ENCODE measurements at places on chromosomes 4 and X.

DNA sequence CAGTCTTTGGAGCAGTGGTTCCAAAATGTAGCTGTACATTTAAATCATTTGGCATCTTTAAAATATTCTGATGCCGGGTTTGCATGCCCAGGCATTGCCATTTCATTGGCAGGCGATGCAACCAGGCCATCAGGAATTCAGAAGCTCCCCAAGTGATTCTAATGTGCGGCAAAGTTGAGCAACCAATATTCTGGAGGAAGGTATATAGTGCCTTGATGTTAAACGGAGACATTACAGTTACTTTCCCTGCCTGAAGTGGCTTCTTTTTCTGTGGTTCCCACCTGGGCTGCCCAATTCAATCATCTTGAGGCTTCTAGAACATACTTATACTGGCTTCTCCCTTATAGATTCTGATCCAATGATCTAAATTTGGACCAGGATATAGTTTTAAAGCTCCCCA lies 68.7 kb upstream of the PGM2 start:
- no peak for DNase-seq

GRCh38 chr4:107665001-107665400 lies 55.0 kb downstream of the PAPSS1 start:
- no peak for DNase-seq

DNA sequence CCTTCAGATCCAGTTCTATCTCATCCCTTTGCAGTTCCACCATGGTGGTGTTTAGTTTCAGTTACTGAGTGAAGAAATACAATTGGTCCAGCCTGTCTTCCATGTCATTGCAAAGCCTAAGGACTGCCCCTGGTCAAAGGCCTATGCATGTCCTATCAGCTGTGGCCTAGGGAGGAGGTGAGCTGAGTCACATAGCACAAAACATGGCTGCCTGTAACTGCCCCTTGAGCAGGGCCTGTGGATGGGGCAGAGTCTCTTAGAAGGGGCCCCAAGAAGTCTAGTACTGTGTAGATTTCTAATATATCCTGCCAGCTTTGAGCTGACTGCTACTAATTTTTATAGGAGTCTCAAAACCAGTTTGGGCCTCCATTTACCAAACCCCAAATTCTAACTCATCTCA lies 296.7 kb downstream of the FBXW7 start:
- no peak for DNase-seq

GRCh38 chrX:120617996-120618630 lies 11.7 kb downstream of the C1GALT1C1 start:
- DNase-seq: no peak

DNA sequence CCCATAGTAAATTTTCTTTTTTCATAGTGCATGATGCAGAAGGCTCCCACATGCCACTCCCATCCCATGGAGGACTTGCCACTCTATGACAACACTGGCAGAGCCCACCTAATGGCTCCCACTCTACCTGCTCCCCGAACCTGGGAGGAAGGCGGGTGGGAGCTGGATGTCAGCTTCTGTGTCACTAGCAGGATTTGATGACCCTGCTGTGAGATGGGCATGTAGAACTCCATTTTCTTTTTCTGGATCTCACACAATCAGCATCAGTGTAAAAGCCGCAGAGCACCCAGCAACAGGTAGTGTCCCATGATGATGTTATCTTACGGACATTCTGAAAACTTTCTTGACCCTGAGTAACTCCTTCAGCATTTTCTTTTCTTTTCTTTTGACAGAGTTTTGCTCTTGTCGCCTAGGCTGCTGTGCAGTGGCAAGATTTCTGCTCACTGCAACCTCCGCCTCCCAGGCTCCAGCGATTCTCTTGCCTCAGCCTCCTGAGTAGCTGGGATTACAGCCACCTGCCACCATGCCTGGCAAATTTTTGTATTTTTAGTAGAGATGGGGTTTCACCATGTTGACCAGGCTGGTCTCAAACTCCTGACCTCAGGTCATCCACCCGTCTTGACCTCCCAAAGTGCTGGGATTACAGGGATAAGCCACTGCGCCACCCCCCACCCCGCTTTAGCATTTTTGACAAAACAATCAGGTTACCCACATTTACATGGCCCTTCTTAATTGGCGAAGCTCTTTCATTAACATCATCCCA lies 15.0 kb upstream of the ADH1A start:
- no peak for DNase-seq

GRCh38 chr4:47031751-47032404 lies 511 bp downstream of the GABRB1 start:
- DNase-seq: no peak

DNA sequence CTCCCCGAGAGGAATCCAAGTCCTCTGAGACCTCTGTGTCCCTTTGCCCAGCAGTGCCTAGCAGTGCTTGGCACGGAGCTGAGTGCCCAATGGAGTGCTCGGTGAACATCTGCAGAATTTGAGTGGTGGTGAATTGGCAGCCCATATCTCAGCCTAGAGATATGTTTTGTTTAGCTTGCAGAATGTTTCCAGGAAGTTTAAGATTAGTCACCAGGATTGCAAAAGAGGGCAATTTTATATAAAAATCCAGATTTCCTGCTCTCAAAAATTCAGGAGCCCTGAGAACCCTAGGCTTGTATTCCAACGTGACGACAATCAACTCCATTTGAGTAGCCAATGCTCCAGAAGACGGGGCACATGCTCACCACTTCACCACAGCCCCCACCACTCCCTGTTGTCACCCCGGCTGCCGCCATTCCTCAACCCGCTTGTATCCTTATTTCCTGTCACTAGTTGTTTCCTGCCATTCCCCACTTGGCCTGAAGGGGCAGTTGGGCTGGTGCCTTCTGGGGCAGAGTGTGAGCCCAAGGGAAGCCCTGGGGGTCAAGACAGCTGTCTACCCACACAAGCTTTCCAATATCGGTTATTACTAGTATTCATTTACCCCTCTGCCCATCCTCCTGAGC lies 116.9 kb downstream of the EFNB1 start:
- no peak for DNase-seq

- DNase-seq: no peak
These were observed 49.2 kb downstream of the VSIG4 start for GRCh38 chrX:65990702-65991101.

DNA sequence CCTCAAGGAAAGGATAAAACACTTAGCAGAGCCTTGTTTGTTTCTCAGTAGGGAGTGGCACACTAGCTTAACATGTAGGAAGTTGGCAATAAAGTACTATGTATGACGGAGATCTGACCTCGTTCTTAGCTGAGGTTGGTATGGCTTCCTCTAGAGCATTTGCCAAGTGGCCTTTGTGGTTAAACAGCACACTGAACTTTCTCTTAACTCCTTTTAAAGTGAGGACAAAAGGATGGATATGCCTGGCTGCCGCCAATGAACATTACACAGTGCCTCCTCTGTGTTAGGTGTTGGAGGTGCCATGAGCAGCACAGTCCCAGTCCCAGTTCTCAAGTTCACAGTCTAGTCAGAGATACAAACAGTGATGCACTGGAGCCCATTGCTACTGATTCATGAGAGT lies 54.4 kb downstream of the VGLL1 start:
- DNase-seq: no peak

DNA sequence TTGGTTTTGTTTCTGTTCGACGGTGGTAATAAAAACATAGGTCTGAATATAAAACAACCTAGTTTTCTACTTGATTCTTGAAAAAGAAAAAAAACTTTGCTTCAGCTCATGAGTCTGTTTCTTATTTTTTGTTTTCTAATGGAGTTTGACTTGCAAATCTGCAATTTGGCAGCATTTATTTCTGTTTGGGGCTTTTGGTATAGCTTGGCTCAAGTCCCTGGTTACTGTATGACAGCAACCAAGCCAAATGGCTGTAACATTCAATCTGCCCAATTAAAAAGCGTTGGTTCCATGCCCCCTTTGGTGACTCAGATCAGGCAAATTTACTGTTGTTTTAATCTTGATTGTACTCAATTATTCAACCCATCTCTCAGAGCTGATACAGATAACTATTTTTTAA lies 263.4 kb downstream of the GRIA3 start:
- no peak for DNase-seq

DNA sequence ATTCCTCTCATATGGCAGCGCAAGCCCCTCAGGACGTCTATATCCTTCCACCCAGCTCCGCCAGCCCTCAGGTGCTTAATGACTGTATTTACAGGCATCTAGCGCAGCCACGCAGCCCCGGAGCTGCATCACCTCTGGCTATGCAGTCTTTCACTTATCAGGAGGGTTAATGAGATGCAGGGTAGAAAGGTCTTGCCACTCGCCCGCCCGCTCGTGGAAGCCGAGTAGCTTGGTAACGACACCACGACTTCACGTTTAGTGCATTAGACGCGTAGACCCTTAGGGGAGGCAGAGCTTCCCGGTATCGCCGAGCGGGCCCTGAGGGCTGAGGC lies 1.5 kb upstream of the SLC16A2 start:
- DNase-seq: no peak

DNA sequence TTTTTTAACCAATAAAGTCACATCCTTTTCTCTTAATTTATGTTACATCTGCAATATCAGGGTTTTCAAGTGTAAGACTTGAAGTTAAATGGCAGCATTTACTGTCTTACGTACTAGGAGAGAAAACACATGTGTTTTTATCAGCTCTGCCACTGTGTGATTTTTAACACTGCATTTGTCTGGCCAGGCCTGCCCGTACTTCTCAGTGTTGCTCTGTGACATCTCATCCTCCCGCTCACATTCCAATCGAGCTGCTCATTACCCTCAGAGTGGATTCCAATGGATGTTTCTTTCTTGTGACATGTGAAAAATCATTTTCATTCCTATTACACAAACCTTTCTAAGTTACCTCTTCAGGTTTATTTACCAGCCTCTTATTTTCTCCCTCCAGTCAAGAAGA lies 420.3 kb downstream of the FAT4 start:
- no peak for DNase-seq

DNA sequence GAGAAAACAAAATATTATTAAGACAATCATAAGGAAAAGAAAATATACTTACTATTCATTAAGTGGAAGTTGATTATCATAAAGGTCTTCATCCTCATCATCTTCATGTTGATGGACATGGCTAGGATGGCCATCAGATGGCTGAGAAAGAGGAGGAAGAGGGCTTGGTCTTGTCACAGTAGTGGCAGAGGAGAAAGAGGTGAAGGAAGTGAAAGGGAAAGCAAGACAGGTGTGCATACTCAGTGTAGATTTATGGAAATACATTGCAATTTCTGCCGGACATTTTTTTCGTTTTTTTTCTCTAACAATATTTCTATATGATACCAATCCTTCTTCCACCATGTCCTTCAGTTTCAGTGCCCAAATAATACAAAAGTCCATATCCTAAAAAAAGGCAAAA lies 1409.8 kb downstream of the PCDH7 start:
- no peak for DNase-seq

GRCh38 chrX:22124098-22124497 lies 92.0 kb downstream of the PHEX start:
- DNase-seq: no peak

DNA sequence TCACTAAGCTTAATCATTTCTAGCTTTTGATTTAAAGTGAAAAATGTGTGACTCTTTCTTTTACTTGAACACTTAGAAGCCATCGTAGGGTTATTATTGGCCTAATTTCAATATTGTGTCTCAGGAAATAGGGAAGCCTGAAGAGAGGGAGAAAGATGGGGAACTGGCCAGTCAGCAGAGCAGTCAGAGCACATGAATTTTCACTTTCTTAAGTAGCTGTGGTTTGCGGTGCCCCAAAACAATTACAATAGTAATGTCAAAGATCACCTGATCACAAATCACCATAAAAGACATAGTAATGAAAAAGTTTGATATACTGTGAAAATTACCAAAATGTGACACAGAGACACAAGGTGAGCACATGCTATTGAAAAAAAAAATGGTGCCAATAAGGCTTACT lies 45.5 kb downstream of the CENPC start:
- no peak for DNase-seq

Measured in D721Med (cell line).